ENCODE measurements at places on chromosomes 13 and 19.

DNA sequence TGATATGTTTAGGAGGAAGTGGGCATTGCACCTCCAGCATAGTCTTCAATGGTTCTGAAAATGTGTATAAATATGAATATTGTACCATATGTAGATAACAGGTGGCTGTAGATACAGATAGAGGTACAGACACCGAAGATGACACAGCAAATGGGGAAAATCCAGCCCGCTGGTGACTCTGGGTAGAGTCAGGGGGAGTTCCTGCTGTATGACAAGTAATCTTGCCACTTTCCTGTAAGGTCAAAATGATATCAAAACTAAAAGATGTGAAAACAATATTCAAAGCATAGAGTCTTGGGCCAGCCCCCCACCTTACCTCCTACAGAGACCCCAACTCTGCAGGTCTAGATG is 17.8 kb downstream of the C2CD4C start:
- no peak for DNase-seq

DNA sequence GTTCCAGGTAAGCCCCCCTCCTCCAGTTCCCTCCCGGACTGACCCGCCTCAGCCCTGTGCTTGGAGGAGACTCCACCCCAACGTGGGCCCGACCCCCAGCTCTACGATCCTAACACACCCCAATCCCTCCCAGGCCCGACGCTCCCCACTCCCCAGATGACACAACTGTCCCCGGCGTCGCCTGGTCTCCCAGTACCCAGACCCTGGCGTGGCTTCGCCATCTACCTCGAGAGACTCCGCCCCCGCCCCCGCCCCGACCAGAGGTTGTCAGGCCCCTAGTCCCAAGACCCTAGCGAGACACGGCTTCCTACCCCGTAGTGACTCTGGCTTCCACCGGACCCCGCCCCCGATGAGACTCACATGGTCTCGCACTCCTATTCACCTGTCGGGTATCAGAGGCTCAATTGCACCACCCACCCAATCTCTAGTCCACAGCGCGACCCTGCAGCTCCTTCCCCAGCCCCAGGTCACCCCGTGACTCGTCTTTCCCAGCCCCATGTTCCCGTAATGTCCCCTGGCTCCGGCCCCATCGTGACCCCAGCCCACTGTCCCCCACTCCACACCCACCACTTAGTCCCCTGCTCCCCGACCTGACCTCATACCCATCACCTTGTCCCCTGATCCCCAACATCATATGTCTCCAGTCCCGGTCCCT is 2.9 kb downstream of the CD37 start:
- DNase-seq = no peak

- no peak for DNase-seq
These were observed 10.3 kb downstream of the ZNF480 start for GRCh38 chr19:52307275-52307674.

GRCh38 chr19:35987571-35987896 is 7.5 kb upstream of the SDHAF1 start:
- no peak for DNase-seq

DNA sequence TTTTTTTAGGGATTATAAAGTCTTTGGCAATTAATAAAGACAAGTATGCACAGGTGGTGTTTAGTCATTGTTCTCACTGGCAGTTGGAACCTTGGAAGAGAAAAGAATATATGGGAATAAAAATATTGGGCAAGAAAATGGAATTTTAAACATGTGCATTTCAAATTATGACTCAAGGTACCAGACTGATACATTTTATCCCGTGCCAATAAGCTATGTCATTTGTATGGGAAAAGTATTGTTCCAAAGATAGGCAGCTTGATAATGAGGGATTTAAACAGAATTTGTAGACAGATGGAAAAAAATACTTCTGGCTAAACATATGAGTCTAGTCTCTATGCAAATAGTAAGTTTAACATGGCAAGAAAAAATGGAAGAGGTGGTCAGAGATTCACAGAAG is 169.5 kb upstream of the UFM1 start:
- no peak for DNase-seq

GRCh38 chr19:38848299-38849146 is 1.3 kb downstream of the HNRNPL start:
- no peak for DNase-seq

- peak; percentile 41 for DNase-seq
These were observed 11.8 kb upstream of the SHD start for GRCh38 chr19:4267101-4267900.

DNA sequence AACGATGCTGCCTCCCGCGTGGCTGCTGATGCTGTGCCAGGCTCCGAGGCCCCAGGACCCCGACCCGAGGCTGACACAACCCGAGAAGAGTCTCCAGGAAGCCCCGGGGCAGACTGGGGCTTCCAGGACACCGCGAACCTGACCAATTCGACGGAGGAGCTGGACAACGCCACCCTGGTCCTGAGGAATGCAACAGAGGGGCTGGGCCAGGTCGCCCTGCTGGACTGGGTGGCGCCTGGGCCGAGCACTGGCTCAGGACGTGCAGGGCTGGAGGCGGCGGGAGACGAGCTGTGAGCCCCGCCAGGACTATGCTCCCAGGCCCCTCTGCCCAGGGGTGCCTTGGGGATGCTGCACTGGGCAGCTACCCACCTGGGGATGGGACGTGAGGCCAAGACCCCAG is 10.7 kb downstream of the SIRT6 start:
- DNase-seq = no peak

GRCh38 chr13:97261254-97262005 is 39.3 kb downstream of the MBNL2 start:
- DNase-seq = no peak
